Suprapubic skin (tissue), 4 donors: ENCODE measurements at places on chromosomes 5 and 9.

- no peak for DNase-seq
Observed at GRCh38 chr5:125575171-125575890, 828.9 kb upstream of the ZNF608 start.

GRCh38 chr5:53219174-53219573 is 109.6 kb upstream of the MOCS2 start:
- DNase-seq, result no peak

GRCh38 chr9:38692707-38693106 is 27.2 kb downstream of the FAM240B start:
- DNase-seq, result no peak

- no peak for DNase-seq
Observed at GRCh38 chr5:126884269-126884819, 107.4 kb downstream of the LMNB1 start.

GRCh38 chr5:169576181-169576598 is 7.4 kb upstream of the SPDL1 start:
- DNase-seq, result peak; percentile 57

DNA sequence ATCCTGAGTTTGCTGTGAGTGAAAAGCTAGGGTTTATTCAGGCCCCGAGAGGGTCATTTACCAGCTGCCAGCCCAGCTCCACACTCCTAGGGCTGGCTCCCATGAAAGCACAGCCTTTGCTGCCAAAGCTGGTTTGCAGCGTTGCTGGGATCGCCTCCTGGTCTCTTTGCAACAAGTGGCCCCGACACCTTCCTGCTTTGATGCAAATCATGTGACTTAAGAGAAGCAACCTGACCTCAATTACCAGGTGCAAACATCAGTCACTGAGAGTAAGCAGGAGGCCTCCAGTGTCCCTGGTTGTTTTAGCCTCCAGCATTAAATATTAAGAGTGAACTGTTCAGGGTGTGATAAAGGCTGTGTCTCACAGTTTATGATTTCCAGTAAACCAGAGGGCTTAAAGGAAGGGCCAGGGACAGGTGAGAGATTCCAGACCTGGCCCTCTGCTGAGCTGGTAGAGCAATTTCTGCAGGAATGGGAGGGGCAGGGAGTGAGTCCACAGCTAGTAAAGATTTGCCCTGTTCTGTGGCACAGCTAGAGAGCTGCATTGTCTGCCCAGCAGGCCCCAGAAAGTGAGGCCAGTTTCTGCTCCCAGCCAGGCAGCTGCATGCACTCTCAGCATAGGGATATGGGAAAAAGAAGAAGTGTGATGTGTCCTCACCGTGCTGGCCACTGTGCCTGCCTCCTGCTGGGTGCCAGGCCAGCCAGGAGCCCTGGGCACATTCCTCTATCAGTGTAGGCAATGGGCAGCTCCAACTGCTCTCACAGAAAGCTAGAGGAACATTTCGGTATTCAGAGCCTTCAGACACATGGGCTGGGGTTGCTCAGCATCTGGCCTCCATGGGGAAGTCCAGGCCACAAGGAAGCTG is 58.0 kb downstream of the SLC22A5 start:
- no peak for DNase-seq

DNA sequence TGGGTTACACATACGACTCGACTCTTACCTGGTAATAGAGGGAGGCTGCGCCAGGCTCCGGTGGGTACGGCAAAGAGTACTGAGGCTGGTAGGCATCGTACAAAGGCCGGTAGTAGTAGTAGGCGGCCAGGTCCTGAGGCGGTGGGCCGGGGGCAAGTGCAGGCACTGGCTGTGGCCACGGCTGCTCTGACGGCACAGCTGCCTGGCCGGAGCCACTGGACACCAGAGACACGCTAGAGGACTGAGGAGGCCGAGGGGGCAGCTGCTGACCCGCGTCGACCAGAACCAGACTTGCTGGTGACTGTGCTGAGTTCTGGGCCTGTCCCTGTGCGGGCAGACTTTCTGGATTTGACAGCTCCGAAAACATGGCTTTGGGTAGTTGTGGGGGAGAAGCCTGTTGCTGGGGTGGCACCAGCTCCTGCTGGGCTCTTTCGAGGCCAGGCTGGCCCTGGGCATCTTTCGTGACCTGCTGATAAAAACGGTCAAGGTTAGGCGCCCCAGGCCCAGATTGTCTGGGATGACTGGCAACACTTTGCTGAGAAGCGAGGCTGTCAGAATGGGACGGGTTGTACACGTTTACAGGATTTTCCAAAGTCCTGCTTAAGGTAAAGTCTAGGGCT is 8.7 kb downstream of the SEC16A start:
- DNase-seq, result no peak

DNA sequence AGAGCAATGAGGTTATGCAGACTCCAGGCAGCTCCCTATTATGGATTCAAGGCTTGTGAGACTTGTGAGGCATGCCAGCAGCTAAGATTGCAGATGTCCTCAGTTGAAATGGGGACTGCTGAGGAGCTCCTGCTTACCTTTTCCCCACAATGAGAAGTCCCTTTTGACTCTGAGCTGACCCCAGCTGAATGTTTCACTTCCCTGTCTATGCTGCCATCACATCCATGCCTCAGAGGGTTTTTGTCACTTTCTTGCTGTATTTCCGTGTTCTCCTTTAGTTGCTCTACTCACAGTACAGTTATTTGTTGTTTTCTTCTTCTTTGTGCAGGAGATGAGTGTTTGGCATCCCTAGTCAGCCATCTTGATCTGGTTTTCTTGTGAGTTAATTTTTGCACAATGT is 18.8 kb upstream of the OR2S2 start:
- no peak for DNase-seq
